BJ (cell line): ENCODE measurements at places on chromosomes 13 and 19.

GRCh38 chr19:10621966-10622365 lies 3.4 kb upstream of the SLC44A2 start:
- no peak for DNase-seq

DNA sequence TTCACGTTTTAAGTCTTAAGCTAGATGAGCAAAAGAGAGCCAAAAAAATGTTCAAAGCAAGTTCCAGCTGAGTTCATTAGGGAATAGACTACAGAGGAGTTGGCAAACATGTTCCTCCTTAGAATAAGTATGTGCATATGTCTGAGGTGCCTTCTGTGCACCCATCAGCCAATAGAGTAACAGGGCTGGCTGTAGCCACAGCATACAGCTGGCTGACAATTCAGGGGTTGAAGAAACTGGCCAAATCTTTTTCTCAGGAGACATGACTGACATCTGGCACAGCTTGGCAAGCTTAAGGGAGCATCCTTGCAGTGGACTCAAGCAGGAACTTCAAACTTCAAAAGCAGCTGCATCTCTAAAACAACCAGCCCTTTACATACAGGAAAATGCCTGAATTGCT lies 414.8 kb upstream of the PCDH20 start:
- no peak for DNase-seq

GRCh38 chr19:11251650-11252314 lies 10.5 kb downstream of the DOCK6 start:
- no peak for DNase-seq

GRCh38 chr13:43003010-43003409 lies 11.0 kb upstream of the EPSTI1 start:
- no peak for DNase-seq

DNA sequence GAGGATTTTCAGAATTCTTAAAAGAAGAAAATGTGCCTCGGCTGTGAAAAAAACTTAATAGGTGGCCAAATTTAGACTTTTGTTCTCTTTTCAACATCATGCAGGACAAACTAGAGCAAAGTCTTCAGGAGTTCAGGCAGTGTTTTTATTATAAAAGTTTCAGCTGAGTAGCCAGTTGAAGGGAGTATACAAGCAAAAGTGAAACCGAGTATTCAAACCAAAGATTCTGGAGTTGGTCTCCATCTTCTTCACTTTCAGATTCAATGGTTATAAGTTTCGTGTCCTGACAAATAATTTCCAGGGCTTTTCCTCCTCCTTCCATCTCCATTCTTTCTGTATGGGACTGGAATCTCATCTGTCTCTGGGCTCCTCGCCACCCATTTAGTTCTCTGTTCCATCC lies 379.7 kb downstream of the GPC5 start:
- no peak for DNase-seq

GRCh38 chr13:49356223-49356622 lies 87.6 kb downstream of the CAB39L start:
- DNase-seq, result peak; percentile 86

GRCh38 chr13:86760620-86761019 lies 910.6 kb upstream of the SLITRK5 start:
- no peak for DNase-seq
